ENCODE measurements at places on chromosomes 13 and 19.

- DNase-seq = peak; percentile 74
These were observed 17.5 kb upstream of the MEIS3 start for GRCh38 chr19:47436712-47437401.

DNA sequence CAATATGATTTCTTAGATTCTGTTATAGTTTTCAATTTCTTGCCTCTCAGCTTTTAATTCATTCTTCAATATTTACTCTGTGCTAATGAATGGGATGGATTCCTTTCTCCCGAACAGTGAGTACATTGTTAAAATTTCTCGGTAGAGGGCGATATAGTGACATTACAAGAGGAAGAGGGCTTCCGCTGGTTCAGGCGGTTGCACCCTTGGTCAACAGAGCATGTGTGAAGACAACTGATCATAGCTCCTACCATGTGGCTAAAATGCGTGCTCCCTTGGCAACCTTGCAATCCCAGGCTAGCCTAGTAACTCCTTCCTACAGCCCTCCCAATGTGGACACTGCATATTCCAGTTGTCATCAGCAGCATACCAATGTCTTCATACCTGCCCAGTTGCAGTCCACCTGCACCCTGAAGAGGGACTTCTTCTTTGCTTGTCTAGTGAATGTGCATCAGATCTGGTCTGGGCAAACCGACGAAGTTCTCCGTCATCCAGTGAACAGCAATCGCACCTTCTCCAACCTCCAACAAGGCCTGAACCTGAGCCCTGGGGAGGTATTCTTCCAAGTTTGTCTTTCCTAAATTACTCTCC is 653.0 kb upstream of the GPC6 start:
- DNase-seq = no peak

GRCh38 chr13:49810567-49811526 is 18.4 kb upstream of the KPNA3 start:
- no peak for DNase-seq

DNA sequence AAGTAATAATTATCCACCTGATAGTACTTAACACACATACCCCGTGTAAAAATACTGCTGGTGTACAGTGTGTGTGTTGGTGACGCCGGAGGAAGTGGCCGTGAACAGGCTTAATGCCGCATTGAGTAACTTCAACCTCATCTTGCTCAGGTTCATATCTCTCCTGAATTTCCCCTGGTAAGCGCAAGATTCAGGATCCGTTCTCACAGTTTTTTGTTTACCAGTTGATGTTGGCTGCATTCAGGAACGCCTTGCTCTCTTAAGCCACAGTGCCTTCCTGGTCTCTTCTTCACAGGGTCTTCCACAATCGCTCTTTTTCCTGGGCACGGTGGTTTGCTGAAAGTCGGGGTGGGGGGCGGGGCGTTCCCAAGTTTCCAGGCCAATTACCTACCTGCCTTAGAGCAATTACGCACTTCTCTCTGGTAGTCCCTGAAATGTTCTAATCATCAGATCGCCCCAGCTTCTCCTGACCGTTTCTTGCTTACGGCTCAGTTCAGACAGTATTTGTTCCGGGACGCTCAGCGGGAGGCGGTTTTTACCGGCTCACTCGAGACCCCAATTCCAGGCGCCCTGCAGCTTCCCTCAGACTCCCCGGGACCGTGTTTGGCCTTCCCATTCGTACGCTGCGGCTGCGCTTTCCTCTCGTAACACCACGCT is 706 bp upstream of the DNAJC3 start:
- no peak for DNase-seq

- no peak for DNase-seq
These were observed 4.1 kb downstream of the POLR1D start for GRCh38 chr13:27625839-27626238.

GRCh38 chr19:49160450-49161189 is 3.0 kb downstream of the TRPM4 start:
- no peak for DNase-seq

DNA sequence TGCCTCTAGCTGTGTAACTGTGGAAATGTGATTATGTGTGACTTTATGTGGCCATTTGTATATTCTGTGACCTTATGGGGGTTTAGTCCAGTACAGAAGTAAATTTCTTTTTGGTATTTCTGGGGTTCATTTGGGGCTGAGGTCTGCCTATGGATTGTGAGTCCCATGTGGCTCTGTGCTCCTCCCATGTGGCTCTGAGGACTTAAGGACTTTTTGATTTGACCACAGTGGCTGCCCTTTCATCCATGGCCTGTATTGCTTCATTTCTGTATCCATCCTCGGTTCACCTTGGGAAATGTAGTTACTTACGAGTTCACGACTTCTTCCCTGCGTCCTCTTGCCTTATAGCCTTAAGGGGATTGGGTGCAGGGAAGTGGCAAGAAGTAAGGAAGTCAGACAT is 1.0 kb downstream of the ZNF420 start:
- DNase-seq = no peak

DNA sequence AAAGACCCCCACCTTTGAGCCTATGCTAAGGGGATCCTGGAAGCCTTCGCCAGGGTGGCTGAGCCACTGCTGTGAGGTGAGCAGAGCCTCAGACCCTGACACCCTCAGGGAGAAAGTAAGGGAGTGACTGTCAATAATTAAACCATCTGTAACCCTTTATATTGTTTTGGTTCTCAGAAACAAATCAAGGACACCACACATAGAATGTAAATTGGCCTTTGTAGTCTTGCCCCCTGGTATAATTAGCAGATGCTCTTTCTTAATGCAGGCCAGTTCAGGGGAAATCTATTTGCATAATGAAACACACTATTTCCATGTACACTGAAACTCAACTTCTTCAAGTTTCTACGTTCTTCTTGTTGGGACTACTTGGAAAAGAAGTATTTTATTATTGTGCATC is 127.7 kb upstream of the EDNRB start:
- DNase-seq = no peak

- no peak for DNase-seq
These were observed 38.3 kb downstream of the NDFIP2 start for GRCh38 chr13:79519255-79519654.

DNA sequence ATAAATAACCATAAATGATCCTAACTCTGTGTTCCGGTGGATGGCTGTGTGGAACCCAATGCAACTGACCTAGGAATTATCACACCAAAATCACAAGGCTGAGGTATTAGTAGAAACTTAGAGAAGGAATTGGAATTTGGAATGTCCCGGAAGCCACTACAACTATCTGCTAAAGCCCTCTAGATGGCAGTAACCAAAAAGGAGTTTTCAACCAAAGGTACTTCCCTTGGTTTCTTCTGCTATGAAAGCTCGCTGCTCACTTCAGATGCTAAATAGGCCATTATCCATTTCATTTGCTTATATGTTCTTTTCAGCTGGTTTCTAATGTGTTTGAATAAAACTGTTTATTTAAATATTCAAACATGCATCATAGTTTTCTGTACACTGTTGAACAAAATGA is 1589.1 kb upstream of the SPRY2 start:
- DNase-seq = no peak

DNA sequence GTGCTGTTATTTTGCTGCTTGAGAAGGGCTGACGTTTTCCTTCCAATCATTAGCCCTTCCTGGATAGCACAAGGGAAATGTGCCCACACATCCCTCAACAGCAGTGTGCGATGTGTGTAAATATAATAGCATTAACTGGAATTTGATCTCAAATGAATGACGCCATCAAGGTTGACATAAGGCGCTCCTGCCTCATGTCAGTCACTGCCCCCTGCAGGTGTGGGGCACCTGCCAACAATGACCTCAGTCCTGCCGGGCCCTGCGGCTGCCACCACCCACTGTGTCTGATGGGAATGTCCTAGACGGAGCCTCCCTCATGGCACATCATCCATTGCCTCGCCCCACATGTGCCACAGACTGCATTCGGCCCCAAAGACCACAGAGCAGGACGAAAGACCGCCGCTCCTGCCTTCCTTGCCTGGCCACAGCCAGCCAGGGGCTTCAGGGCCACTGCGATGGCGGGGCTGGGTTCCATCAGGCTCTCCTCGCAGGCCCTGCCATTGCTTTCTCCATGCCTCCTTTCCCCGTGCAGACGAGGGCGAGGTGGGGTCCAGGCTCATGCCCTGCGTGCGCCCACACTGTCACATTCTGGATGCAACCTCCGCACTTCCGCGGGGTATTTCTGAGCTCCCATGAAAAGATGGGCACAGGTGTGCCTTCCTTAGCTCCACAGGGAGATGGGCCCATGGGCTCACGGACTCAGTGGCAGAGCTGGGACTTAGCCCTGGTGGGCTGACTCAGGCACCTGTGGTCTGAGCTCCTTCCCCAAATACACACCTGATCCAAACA is 146.7 kb downstream of the SOX1 start:
- DNase-seq = no peak

DNA sequence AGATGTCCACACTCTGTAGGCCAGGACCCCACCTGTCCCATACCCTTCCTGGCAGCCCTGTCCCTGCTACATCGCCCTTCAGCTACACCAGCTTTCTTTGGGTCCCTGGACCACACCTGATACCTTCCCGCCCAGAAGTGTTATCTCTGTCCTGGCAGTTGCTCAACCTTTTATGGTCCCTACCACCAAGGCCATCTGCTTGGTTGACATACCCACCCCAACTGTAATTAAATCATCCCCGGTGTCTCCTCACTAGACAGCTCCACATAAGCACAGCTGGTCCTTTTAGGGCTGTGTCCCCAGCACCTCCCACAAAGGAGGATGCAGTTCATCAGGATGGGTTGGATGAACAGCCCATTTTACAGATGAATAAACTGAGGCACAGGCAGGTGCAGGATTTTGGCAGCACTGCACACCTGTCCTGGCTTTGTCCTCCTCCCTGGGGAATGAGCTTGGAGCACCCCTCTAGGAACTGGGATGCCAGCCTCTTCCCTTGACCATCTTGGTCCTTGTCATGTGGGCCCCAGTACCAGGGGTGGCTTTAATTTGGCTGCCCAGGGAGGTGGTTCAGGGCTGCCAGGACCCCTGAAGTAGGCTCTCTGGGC is 12.9 kb downstream of the NACC1 start:
- no peak for DNase-seq

DNA sequence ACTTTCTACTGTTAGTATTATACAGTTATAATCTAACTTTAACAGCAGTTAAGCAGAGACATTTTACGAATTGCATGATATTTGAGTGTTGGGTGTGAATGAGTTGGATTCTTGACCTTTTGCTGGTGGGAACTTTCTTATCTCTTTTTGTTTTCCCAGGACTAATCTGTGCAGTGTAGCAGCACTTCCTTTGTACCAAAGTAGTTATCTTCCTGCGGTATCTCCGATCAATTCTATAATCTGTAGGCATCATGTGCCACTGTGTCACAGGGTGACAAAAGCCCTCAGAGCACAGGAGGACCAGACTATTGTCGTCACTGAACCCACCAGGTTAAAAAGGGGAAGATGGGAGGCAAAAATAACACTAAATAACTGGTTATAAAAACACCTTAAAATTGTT is 823.5 kb downstream of the GPC5 start:
- DNase-seq = no peak

- DNase-seq = no peak
These were observed 107.3 kb downstream of the FGF14 start for GRCh38 chr13:102294407-102295018.

GRCh38 chr13:109998037-109998436 is 211.7 kb upstream of the IRS2 start:
- DNase-seq = no peak

- DNase-seq = no peak
These were observed 16.2 kb downstream of the EGLN2 start for GRCh38 chr19:40815223-40815622.

DNA sequence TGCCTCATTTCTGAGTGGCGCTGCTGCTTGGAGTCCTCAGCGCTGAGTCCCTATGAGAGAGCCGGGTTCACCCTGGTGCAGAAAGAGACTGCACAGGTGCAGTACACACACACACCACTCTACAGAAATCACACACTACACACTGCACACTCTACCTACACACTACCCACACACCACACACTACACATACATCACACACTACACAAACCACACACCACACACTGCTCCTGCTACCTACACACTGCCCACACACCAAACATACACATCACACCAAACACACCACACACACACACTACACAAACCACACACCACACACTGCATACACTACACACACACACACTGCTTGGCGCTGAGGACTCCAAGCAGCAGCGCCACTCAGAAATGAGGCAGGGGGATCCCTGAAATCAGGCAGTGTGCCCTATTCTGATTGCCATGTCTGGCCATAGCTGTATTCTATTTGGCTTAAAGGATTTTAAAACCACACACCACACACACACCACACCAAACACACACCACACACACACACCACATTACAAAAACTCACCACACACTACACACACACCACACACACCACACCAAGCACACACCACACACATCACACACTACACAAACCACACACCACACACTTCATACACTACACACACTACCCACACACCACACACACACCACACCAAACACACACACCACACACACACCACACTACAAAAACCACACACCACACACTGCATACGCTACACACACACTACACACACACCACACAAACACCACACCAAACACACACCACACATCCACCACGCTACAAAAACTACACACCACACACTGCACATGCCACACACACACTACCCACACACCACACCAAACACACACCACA is 4.9 kb downstream of the MAG start:
- no peak for DNase-seq

DNA sequence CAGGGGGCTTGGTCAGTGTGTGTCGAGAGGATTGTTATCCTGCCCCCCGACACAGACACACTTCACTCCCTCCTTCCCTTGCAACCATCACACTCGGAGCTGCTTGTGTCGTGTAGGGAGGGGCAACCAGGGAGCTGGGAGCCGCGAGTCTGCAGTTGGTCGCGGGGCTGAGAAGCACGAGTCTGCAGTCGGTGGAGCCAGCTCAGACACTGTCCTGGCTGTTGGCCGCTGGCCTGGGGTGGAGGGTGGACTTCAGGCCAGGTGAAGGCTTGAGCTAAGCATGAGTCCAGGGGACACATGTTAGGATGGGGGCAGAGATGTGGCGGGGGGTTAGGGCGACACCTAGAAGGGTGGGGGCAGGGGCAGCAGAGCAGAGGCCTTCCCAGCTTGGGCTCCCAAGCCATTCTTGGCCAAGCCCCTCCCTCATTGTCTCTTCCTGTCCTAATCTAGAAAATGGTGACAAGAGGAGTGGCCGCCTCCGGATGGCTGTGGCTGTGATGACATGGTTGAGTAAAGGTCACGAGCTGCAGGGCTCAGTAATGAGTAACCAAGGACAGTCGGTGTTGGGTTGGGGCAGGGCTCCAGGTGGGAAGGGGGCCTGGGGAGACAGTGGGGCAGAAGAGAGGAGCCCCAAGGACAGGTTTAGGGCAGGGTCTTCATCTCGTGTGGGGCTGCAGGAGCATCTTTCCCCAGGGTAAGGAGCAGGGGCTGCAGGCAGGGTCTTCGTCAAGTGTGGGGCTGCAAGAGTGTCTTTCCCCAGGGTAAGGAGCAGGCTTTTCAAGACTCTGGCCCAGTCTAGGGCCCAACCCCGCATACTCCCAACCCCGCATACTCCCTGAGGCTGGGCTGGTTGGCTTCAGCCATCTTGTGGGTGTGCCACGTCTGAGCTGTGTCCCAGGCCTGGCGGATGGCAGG is 8.6 kb downstream of the PPP5C start:
- no peak for DNase-seq

Measured in stimulated activated CD4-positive, alpha-beta T cell treated with anti-CD3 and anti-CD28 coated beads, TNF-alpha, amount 100 ng/mL, for 48 hours (primary cell).